ENCODE measurements at places on chromosomes 13 and 19.

DNA sequence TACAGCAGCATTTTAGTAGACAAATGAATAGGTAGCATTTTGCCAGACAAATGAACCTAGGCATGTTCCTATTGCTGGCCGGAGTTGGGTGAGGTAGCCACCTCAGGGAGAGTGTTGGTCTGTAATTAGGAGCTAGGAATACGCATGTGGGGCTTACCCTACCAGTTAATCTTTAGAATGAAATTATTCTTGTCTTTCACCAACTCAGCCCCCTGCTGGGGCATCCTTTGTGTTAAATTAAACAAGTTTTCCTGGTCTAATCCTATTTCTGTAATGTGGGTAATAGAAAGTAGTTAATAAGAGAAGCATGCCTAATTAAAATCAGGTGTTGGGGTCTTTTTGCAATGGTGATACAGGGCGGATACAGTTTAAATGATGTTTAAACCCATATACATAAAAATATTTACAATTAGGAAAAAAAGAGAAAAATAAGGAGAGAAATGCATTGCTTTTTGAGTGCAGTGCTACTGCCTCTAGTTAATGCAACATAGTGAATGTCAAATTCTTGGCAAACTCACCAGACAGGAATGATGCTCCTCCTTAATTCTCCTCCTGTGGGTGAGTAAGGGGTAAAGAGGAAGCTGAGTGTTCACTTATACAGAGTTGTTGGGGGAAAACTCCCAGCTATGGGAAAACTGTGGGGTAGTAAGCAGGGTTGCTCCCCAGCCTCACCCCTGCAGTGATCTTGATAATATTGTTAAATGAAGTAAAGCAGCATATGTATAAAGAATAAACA is 276.4 kb upstream of the EDNRB start:
- DNase-seq: no peak

GRCh38 chr13:24292481-24292880 is 16.9 kb upstream of the C1QTNF9 start:
- DNase-seq: no peak

- DNase-seq: no peak
Observed at GRCh38 chr13:28734906-28735305, 16.1 kb upstream of the SLC46A3 start.

GRCh38 chr13:72849571-72849970 is 67.6 kb downstream of the PIBF1 start:
- DNase-seq: no peak

DNA sequence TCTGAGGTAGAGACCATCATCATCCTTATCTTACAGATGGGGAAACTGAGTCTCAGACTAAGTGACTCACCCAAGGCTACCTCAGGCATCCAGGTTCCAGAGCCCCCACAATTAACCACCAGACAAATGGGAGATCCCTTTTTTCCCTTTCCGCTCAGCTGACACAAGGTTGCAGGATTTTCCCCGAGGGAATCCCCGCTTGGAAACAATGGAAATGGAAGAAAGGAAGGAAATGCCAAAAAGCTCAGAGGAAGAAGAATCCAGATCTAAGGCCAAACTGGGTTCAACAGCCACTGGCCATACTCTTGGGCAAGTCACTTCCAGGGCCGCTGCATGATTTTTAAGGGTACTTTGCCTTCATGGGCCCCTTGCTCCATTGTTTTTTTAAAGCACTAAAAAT is 1.6 kb downstream of the ZNF71 start:
- DNase-seq: no peak

- DNase-seq: no peak
Observed at GRCh38 chr19:43638214-43638994, 1.2 kb downstream of the CADM4 start.

- no peak for DNase-seq
Observed at GRCh38 chr13:80237646-80238045, 103.3 kb downstream of the SPRY2 start.

- no peak for DNase-seq
Observed at GRCh38 chr13:32581177-32581786, 5.0 kb upstream of the PDS5B start.

GRCh38 chr19:11322269-11323024 is 17.0 kb downstream of the RAB3D start:
- DNase-seq: no peak

- no peak for DNase-seq
Observed at GRCh38 chr13:39536274-39536673, 66.7 kb downstream of the LHFPL6 start.

DNA sequence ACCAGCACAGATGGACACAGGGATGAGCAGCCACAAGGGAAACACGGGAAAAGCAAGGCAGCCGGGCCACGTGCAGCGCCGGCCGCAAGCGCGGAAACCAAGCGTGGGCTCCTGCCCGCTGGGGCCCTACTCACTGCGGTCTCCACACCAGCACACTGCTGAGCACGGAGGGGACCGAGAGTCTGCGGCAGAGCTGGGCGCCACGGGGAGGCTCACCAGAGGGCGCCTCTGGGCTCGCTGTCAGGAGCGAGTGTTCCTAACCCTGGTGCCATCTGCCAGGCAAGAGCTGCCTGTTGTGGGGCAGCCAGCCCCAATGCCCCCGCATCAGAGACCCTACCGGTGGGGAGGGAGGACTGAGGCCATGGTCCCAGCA is 26.5 kb downstream of the MPND start:
- no peak for DNase-seq

DNA sequence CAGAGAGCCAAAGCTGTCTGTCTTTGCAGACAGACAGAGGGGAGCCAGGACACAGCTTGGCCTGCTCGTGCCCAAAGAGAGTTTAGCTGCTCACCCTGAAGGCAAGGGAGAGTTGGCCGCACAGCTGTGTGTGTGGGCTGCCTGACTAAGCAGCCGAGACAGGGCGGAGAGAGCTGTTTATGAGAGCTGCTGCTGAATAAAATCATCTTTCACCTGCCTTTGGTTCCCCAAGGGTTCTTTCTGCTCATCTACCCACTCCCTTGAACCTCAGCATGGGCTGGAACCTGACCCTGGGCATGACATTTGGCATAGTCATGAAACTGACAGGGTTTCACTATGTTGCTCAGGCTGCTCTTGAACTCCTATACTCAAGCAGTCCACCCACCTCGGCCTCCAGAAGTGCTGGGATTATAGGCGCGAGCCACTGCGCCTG is 98.2 kb downstream of the RBM26 start:
- DNase-seq: no peak

DNA sequence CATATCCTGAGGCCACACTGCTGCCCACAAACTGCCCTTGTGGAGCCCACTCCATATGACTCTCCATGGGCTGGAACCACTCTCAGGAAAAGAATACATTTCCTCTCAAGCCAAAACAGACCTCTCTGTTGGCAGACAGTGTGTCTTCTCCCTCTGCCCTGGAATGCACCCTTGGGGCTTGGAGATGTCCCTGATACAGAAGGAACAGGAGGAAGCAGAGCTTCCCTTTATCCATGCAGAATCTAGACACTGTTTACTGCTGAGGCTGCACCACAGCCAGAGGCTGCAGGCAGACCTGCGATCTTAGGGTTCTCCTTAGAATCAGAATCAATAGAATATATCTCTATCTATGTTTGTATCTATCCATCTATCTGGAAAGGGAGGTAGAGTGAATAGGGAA is 26.8 kb upstream of the CYP4F8 start:
- DNase-seq: no peak

DNA sequence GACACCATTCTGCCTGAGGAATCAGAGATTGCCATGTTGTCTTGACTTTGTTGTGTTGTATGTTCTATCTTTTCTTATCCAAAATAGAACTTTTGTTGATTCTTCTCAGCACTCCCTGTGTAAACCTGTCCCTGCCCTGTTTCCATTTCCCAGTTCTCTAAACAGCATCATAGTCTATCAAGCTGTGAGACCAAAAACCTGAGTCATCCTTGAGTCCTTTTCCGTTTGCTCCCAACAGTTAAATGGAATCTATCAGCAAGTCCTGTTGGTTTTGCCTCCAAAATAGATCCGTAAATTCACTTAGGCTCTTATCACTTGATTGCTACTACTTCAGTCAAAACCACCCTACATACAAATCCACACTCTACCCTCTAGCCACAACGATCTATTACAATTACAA is 667.1 kb downstream of the PCDH9 start:
- DNase-seq: no peak

DNA sequence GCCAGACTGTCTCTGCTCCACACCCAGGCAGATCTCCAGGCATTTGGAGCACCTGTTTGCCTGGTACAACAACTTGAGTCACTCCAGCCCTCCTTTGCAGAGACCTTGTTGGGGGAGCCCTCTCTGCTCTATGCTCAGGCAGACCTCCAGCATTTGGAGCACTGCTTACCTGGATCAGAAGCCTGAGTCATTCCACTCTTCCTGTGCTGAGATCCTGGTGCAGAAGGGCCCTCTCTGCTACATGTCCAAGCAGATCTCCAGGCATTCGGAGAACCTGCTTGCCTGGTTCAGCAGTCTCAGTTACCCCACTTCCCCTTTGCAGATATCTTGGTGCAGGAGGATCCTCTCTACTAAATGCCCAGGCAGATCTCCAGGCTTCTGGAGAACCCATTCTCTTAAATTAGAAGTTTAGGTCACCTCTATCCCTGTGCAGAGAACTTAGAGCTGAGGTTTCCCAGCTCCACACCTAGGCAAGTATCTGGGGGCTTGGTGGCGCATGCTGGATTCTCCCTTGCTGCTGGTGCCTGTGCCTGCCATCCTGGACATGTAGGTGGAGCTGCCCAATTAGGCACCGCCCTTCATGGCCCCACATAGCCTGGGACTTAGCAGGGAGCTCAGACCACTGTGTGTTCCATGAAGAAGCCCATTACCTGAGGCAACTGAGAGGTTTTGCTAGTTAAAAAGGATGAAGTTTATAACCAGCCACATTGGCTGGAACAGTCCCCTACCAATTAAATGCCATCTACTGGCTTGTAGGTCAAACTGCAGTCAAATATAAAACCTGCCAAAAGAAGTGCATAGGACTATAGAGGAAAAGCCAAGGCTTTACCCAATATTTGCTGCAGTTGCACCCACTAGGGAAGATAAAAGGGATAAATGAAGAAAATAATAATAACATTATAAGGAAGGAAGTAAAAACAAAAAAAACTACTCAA is 97.6 kb upstream of the SLITRK6 start:
- no peak for DNase-seq

DNA sequence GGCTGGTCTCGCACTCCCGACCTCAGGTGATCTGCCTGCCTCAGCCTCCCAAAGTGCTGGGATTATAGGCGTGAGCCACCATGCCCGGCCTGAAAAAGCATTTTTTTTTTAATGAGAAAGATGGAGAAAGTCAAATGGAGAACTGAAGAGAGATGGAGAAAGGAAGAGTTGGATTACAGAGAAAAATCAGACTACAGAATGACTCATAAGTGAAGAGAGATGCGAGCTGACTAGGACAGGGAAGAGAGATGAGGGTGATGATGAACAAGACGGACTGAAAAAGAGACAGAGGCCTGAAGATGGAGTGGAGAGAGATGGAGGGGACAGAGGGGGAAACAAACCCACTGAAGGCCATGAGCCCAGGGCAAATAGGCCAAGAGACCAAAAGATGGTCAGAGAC is 1.5 kb downstream of the DHX34 start:
- no peak for DNase-seq

GRCh38 chr19:13060233-13060963 is 42.3 kb downstream of the LYL1 start:
- DNase-seq: no peak

DNA sequence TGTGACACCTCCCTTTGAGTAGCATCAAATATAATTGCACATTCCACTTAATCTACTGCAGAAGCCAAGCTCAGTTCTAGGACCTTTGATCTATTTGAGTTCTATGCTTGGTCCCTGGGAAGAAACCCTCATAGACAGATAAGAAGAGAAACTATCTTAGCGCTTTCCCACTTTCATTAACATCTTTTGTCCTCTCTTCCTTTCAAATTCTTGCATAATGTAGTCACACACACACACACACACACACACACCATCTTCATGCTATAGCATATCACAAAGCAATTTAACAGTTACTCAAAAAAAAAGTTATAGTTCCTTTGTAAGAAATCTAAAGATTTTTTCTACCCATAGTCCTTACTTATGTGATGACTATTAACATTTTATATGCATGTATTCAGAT is 735.9 kb upstream of the PCDH9 start:
- no peak for DNase-seq

All from breast epithelium (tissue), 4 donors.